Activated naive CD4-positive, alpha-beta T cell treated with anti-CD3 and anti-CD28 coated beads, Interleukin-2, amount 50 U/mL, for 72 hours (primary cell): ENCODE measurements at places on chromosomes 16 and 17. TPM values are rescaled to one million over a fixed set of nuclear protein-coding genes. Genes with fewer than 3 reads are reported as not detected.

Gene SPECC1
- 14.1 TPM for total RNA-seq

Gene LDHD
- 0.64 TPM for total RNA-seq

Gene ARHGAP23
- total RNA-seq, result 1.3 TPM

Gene CCL14
- total RNA-seq, result not detected

Gene MT1E
- 1.6 TPM for total RNA-seq

Gene ANKFY1
- 52.8 TPM for total RNA-seq

Gene RASD1
- 1.2 TPM for total RNA-seq

Gene GPR142
- total RNA-seq, result not detected
